ENCODE measurements at places on chromosomes 3 and 15. TPM values are rescaled to one million over a fixed set of nuclear protein-coding genes. Genes with fewer than 3 reads are reported as not detected.

DNA sequence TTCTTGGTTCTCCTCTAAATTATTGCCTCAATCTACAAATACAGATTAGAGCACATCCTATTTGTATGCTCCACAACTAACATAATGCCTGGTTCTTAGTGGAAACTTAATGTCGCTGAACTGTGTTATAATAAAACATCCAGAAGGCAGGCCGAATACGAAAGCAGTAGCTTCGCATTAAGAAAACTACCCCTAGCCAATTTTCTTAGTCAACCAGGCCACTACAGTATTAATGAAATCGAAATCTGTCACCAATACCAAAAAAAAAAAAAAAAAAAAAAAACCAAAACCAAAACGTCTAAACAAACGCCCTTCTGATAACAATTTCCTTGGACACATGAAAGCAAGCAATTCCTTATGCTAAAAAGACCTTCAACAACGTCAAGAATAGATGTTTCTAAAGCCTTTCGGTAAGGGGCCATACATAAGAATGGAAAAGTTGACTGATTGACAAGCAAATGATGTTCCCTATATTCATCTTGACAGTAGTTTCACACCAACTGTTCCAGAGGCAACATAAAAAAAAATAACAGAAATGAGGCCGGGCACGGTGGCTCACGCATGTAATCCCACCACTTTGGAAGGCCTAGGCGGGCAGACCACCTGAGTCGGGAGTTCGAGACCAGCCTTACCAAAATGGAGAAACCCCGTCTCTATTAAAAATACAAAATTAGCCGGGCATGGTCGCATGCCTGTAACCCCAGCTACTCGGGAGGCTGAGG is 1.3 kb downstream of the DENND6A start:
- no peak for DNase-seq

GRCh38 chr3:59508273-59508672 is 458.4 kb upstream of the CFAP20DC start:
- no peak for DNase-seq

GRCh38 chr3:159914426-159914825 is 74.2 kb upstream of the IL12A start:
- DNase-seq: no peak

GRCh38 chr3:57974796-57975388 is 33.3 kb upstream of the FLNB start:
- no peak for DNase-seq

- DNase-seq: no peak
These were observed 68.0 kb downstream of the DIPK2A start for GRCh38 chr3:144039661-144040060.

DNA sequence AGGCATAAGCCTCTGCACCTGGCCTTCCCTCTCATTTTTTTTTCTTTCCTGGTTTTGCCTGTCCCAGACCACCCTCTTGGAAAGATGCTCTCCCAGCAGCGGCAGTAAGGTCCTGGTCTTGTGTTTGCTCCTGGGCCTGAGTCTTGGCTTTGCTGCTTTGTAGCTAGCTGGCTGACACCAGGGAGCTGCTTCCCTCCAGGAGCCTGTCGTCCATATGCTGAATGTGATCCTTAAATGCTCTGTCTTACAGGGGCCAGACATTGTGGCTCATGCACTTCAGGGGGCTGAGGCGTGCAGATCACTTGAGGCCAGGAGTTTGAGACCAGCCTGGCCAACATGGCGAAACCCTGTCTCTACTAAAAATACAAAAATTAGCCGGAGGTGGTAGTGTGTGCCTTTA is 17.2 kb downstream of the FLNB start:
- DNase-seq: no peak

- no peak for DNase-seq
These were observed 752 bp downstream of the OCA2 start for GRCh38 chr15:28098360-28098765.

- no peak for DNase-seq
These were observed 15.3 kb upstream of the XXYLT1 start for GRCh38 chr3:195286115-195286872.

GRCh38 chr15:99238849-99239248 is 10.5 kb downstream of the TTC23 start:
- DNase-seq: no peak

GRCh38 chr3:177687291-177687690 is 490.0 kb upstream of the TBL1XR1 start:
- no peak for DNase-seq

DNA sequence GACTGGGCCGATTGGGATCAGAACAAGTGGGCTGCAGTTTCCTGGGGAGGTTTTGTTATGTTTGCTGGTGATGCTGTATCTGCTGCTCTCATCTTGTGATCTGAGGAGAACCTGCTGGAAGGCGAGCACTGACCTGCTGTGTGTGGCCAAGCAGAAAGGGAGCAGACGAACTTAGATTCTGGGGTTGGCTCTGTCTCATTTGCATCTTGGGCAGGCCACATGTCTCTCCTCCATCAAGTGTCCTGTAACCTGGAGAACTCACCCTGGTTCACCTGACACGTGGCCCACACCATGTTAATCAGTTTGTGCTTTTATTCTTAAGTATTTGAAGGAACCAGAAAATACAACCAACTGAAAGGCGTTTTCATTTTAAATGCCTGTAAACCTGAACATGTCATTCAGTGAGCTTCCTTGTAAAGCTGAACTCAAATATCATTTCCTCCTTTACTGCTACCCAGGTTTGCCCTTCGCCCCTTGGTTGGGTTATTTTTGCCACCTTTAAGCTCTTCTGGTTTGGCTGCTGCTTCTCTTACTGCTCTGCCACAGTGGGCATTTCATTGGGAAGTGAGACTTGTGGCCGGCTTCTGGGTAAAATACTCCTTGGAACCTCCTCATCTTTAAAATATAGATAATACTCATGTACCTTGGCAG is 33.5 kb upstream of the TRAK1 start:
- DNase-seq: no peak

Gene DOCK3
- total RNA-seq: 0.51 TPM

Gene GOLGA8H
- 0.45 TPM for total RNA-seq

Gene KCNAB1
- total RNA-seq: 3.6 TPM

Data from mesenteric fat pad (tissue), 1 donor.